ENCODE measurements at places on chromosomes 1 and 21. TPM values are rescaled to one million over a fixed set of nuclear protein-coding genes. Genes with fewer than 3 reads are reported as not detected.
A peak's percentile ranks its signal among the peaks of the same experiment; 100 is the strongest.

Gene TMPRSS15
- not detected for total RNA-seq

DNA sequence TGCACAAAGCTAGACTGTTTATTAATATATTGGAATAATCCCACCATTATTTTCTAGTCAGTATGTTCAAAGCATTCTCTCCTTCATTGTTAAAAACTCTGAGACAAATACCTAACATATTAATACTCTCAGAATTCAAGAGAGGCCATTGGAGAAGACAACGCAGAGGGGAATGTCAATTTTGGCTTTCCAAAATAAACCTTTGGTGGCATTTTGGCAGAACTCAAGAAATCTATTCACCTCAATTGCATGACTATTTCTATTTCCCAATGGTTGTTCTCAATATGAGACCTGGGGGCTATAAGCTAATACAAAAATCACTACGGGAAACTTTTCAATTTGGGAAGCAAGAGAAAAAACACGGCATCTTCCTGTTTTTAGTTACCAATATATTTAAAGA, 58.5 kb downstream of the RUSC1 start:
- no peak overlapping the region for H3K27ac ChIP-seq
- no peaks in the 10 kb centered on the region for H3K27me3 ChIP-seq
- H3K4me3 ChIP-seq = no peak overlapping the region
- H3K36me3 ChIP-seq = peaks cover 67% of the 10 kb centered on the region
- peaks cover 5% of the 10 kb centered on the region for H3K4me1 ChIP-seq
- DNase-seq = no peak

GRCh38 chr1:42951588-42951987, 7.1 kb downstream of the SLC2A1 start:
- peak overlapping the region; percentile 70 for H3K4me3 ChIP-seq
- peaks cover 96% of the 10 kb centered on the region for H3K4me1 ChIP-seq
- DNase-seq = no peak
- H3K27me3 ChIP-seq = no peaks in the 10 kb centered on the region
- H3K36me3 ChIP-seq = peaks cover 65% of the 10 kb centered on the region

- DNase-seq = no peak
- H3K4me1 ChIP-seq = no peaks in the 10 kb centered on the region
- no peak overlapping the region for H3K4me3 ChIP-seq
- H3K27ac ChIP-seq = no peak overlapping the region
- H3K36me3 ChIP-seq = no peaks in the 10 kb centered on the region
These were observed 96.3 kb upstream of the TMPRSS15 start for GRCh38 chr21:18499761-18500376.

- no peak for DNase-seq
- H3K27me3 ChIP-seq = peaks cover 7% of the 10 kb centered on the region
- no peak overlapping the region for H3K4me3 ChIP-seq
- H3K27ac ChIP-seq = no peak overlapping the region
- H3K4me1 ChIP-seq = no peaks in the 10 kb centered on the region
These were observed 37.3 kb upstream of the ZC3H12A start for GRCh38 chr1:37437087-37437486.

GRCh38 chr1:30325085-30325935, 398.1 kb downstream of the MATN1 start:
- H3K36me3 ChIP-seq = no peaks in the 10 kb centered on the region
- DNase-seq = no peak
- no peaks in the 10 kb centered on the region for H3K4me1 ChIP-seq
- H3K27ac ChIP-seq = no peak overlapping the region
- H3K4me3 ChIP-seq = no peak overlapping the region

GRCh38 chr1:62229468-62229867, 34.8 kb downstream of the L1TD1 start:
- no peak overlapping the region for H3K4me3 ChIP-seq
- H3K27me3 ChIP-seq = peaks cover 4% of the 10 kb centered on the region
- no peaks in the 10 kb centered on the region for H3K36me3 ChIP-seq
- H3K4me1 ChIP-seq = no peaks in the 10 kb centered on the region

Gene HPDL
- total RNA-seq = 4.3 TPM

DNA sequence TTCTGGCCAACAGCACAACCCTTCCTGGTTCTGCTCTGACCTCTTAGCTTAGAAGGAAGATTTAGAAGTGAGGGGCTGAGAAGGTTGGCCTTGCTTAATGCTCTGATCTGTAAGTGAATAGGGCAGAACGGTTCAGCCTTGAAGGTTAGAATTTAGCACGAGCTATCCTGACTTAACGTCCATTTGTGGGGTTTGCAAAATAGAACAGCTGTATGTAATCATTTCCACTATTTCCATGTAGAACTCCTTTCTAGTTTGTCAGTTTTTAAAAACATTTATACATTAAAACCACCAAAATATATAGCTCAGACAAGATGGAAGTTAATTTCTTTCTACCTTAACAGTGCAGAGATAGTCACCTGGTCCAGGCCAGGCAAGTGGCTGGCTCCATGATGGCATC, 89.9 kb downstream of the TBX19 start:
- no peaks in the 10 kb centered on the region for H3K27me3 ChIP-seq
- no peaks in the 10 kb centered on the region for H3K36me3 ChIP-seq
- no peak for DNase-seq
- no peaks in the 10 kb centered on the region for H3K4me1 ChIP-seq
- no peak overlapping the region for H3K27ac ChIP-seq
- no peak overlapping the region for H3K4me3 ChIP-seq

Gene KRTAP21-2
- total RNA-seq = not detected

DNA sequence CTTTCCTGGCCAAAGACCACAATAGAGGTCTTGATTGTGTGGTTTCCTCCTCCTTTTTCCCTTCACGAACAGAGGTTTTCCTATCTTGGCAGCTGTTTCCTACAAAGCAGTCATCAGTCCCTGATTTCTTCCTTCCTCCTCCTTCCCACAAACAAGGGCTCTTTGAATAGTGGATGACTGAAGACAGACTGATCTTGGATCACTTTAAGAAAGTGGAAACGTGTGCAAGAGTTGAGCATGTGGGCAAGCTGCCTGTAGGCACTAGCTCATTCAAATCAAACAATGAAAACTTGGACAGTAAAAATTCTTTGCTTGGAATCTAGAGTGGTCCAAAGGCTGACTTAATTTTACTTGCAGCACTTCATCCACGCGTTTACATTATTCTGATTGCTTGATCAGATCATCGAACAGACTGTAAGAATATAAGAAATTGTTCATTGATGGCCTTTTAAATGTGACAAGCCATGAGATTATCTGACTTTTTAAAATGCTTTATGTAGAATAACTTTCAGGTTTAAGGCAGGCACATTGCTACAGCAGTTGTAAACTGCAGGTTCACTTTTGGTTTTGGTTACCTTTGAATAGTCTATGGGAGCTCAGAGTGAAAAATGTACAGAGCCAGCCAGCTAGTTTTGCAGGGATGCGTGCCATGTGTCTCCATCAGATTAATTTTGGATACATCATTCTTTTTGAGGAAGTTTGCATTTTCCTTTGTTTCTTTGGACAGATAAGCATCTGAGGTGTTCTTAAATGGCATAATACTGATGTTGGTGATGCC, 34.4 kb downstream of the ADGRL2 start:
- no peak overlapping the region for H3K27ac ChIP-seq
- no peak for DNase-seq
- H3K27me3 ChIP-seq = no peaks in the 10 kb centered on the region
- H3K4me3 ChIP-seq = no peak overlapping the region
- no peaks in the 10 kb centered on the region for H3K4me1 ChIP-seq
- H3K36me3 ChIP-seq = no peaks in the 10 kb centered on the region

- no peaks in the 10 kb centered on the region for H3K27me3 ChIP-seq
- peaks cover 98% of the 10 kb centered on the region for H3K36me3 ChIP-seq
- DNase-seq = no peak
- H3K4me1 ChIP-seq = peaks cover 1% of the 10 kb centered on the region
- H3K4me3 ChIP-seq = no peak overlapping the region
These were observed 17.8 kb downstream of the YBX1 start for GRCh38 chr1:42700006-42700405.

DNA sequence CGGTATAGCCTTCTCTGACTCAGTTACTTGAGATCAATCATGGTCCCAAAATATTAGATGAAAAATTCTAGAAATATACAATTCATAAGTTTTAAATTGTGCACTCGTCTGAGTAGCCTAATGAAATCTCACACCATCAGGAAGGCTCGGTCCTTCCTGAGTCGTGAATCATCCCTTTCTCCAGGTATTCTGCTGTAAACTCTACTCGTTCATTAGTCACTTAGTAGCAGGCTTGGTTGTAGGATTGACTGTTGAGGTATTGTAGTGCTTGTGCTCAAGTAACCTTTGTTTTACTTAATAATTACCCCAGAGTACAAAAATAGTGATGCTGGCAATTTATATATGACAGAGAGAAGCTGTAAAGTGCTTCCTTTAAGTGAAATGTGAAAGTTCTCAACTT, 238.7 kb downstream of the OLFM3 start:
- no peak for DNase-seq
- no peak overlapping the region for H3K27ac ChIP-seq
- H3K27me3 ChIP-seq = no peaks in the 10 kb centered on the region
- no peak overlapping the region for H3K4me3 ChIP-seq

- no peaks in the 10 kb centered on the region for H3K27me3 ChIP-seq
- H3K4me3 ChIP-seq = no peak overlapping the region
- no peak for DNase-seq
- H3K27ac ChIP-seq = peak overlapping the region; percentile 7
- peaks cover 21% of the 10 kb centered on the region for H3K4me1 ChIP-seq
These were observed 93.6 kb downstream of the RAVER2 start for GRCh38 chr1:64838486-64838885.

DNA sequence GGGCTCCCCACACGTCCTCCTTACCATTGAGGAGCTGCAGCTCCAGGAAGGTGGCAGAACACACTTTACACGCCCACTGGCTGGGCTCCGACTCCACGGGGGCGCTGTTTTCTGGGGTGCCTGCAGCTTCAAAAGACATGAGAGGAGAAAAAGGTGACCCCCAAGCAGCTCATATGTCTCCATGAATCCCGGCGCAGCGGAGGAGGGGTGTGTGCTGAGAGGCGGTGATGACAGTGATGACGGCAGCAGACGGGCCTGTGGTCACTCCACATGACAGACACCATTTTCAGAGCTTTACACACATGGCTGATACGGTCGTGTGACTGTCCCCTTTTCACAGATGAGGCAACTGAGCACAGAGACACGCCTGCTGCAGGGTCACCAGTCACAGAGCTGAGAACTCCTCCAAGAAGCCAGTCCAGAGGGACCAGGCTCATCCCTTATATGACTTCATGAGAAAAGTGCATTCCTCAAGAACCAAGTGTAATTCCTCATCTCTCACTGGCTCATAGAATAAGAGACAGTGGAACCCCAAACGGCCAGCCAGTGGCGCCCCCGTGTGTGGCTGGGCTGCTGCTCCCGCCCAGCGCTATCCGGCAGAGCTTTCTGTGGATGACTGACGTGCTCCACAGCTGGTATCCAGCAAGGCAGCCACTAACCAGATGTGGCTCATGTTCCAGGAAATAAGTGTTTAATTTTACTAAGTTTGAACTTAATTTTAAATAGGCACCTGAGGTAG, 31.9 kb downstream of the PRDM15 start:
- no peak for DNase-seq
- H3K27me3 ChIP-seq = no peaks in the 10 kb centered on the region
- H3K36me3 ChIP-seq = peaks cover 50% of the 10 kb centered on the region

Gene IL12RB2
- total RNA-seq = 1.1 TPM

Gene C1orf185
- not detected for total RNA-seq

- peak overlapping the region; percentile 13 for H3K4me3 ChIP-seq
- H3K27me3 ChIP-seq = no peaks in the 10 kb centered on the region
- peaks cover 47% of the 10 kb centered on the region for H3K36me3 ChIP-seq
- peak overlapping the region; percentile 32 for H3K27ac ChIP-seq
- no peak for DNase-seq
- H3K4me1 ChIP-seq = peaks cover 60% of the 10 kb centered on the region
These were observed 56.5 kb downstream of the EPRS1 start for GRCh38 chr1:219989766-219990165.

DNA sequence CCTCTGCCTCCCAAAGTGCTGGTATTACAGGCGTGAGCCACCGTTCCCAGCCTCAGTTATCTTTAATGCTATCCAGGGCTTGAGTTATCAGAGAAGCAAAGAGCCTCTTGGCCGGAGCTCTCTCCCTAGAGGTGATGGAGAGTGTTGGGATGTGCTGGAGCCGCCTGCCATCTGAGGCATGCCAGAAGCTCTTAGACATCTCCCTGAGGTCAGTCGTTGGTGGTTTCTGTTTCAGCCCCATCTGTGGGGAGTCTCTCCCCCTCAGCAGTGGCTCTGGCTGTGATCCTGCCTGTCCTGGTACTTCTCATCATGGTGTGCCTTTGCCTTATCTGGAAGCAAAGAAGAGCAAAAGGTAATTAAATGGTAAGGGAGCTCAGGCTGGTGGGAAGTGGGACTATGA, 11.6 kb upstream of the ZNF691 start:
- H3K36me3 ChIP-seq = no peaks in the 10 kb centered on the region
- peaks cover 22% of the 10 kb centered on the region for H3K4me1 ChIP-seq
- no peak overlapping the region for H3K27ac ChIP-seq
